ENCODE measurements at places on chromosomes 4 and X. TPM values are rescaled to one million over a fixed set of nuclear protein-coding genes. Genes with fewer than 3 reads are reported as not detected.

WNK3 gene
- polyA plus RNA-seq: 6.2 TPM

TMPRSS11F gene
- polyA plus RNA-seq: not detected

DNA sequence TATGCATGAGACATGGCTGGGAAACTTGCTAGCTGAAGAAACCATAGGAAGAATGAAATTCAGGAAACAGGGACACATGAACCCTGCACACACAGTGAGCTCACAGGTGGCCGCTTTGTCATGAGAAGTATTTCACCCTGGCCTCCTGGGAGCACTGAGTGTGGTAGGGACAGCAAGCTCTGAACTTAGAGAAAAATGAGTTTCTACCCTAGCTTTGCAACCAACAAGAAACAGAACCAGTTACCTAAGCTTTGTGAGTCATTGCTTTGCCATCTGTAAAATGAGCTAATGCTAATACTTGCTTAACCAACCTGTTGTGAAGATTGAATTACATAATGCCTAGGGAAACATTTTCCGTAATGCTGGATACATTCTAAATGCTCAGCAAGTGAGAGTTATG lies 206.6 kb upstream of the HS3ST1 start:
- DNase-seq: no peak

GRCh38 chr4:78441756-78442155 lies 109.8 kb upstream of the ANXA3 start:
- DNase-seq: no peak

DNA sequence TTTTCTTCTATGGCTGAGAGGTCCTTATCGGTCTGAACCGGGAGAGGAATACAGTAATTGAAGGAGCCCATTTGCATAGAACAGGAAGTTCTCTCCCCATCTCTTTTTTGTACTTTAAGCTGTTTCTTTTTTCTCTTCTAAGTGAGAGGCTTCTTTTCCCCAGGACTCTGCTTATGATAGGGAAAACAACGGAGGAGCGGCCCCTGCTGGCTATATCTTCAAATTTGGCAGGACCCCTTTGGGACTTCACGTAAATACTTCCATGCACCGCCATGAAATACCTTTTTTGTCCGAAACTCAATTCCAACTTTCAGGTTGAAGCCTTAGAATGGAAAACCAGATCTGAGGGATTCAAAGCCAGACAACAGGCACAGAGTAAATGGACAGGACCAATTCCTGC lies 1153.0 kb upstream of the INTU start:
- DNase-seq: no peak

DNA sequence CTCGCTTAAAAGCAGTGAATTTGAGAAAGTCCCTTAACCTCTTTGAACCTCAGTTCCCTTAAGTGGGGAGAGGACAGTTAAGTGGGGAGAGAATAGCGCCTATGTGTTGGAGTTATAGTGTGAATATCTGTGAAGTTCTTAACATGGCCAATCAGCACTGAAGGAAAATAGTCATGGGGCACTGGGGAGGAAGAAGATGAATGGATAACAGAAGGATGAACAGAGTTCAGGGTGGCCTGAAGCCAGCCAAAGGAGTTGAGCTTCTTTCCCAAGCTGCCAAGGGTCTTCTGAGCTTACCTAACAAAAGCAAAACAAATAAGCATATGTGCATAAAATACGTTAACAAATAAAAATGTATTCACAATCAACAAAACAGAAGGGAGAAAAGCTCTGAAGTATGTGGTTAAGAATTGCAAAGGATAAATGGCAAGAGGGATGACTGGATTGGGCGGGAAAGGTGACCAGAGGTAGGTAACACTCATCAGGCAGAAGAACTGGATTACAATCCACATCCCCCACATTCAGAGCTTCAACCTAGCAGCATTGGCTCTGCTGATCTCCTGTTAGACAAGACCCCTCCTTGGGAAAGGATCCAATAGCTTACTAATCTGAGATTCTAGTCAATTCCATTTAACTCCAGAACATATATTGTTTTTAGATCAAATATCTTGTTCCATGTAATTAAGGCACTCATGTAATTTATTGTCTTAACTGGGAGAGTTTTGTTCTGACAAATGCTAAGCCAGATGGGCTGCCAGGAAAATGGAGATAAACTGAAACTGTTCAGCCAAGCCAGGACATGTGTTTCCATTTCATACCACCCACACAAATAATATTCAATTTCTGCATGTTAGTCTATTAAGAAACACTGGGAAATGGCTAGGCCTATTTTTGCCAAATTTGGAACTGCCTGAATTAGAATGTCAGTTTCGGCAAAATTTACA lies 221.2 kb downstream of the LDB2 start:
- no peak for DNase-seq

DNA sequence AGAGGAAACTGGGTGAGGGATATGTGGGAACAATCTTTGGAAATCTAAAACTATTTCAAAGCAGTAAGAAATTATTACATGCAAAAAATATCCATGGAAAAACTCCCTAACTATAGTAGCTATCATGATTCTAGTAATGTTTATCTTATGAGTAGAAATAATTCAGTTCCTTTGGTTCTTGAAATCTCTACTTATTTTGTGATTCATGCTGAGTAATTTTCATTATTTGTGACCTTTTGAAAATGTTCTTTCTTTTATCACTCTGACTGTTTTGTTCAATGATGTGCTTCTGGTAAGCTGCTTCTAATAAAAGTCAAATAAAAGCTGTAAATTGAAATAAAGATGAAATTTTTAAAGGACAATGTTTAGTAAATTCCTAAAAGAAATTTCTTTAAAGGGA lies 40.4 kb upstream of the MAGEB10 start:
- DNase-seq: no peak

TRAM1L1 gene
- 14.3 TPM for polyA plus RNA-seq

VCX3B gene
- polyA plus RNA-seq: 0.69 TPM

RASL11B gene
- polyA plus RNA-seq: 29.0 TPM

All from right lung (tissue), 10 donors.